ENCODE measurements at places on chromosomes 3 and 15. TPM values are rescaled to one million over a fixed set of nuclear protein-coding genes. Genes with fewer than 3 reads are reported as not detected.

DNA sequence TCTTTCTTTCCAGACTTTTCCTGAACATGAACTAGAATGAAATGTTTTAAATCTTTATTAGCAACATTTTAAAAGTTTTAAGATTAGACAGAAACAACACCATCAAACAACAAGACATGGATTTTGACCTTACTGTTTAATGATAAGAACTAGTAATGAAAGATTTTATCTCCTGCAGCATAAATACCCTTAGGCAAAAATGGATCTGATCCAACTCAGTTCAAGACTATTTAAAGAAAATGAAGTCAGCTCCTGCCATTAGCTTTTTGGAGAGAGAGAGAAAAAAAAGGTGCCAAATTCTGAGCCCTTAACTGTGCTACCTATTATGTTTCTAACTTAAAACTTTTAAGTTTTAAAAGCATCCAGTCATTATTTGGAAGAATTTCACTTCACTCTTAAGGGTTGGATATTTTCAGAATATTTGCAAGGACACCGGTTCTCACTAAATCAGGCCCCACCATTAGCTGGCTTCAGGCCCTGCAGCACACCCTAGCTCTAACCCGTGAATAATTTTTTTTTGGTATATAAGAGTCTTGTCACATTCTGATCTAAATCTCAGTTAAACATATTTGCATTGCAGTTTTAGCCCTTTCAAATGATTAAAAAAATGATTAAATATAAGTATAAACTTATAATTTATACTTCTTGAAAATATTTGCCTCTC, 60.0 kb downstream of the NR1I2 start:
- DNase-seq = no peak

- DNase-seq = no peak
Measured at GRCh38 chr3:127779747-127780146, 42.6 kb downstream of the MGLL start.

Gene NGLY1
- 35.6 TPM for total RNA-seq

Gene ITIH1
- total RNA-seq = 3.5 TPM

GRCh38 chr15:48696627-48697312, 51.3 kb upstream of the FBN1 start:
- no peak for DNase-seq

DNA sequence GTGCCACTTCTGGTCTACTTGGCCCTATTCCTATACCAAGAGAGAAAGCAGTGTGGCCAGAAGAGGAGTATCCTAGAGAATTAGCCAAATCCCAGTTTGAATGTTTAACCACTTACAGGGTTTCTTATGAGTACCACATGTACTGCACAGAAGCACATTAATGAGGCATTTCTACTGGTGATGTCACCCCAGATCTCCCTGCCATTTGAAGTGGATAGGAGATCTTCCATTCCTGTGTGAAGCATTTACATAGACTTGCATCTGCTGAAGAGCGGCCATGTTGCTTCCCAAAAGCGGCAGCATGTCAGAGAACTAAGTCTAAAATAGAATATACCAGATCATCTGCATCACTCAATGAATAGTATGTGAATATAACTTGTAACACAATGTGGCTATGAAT, 108.4 kb upstream of the TUSC7 start:
- no peak for DNase-seq

GRCh38 chr15:38401701-38402100, 52.2 kb upstream of the FAM98B start:
- DNase-seq = no peak

Gene C2CD4B
- total RNA-seq = 3.2 TPM

- DNase-seq = no peak
Measured at GRCh38 chr3:73389928-73390327, 234.8 kb downstream of the PDZRN3 start.

Measured in prostate gland (tissue), 2 donors.